NCI-H2171 treated with DMSO at 0.1 percent for 48 hours (cell line): ENCODE measurements at places on chromosomes 2 and 18.

DNA sequence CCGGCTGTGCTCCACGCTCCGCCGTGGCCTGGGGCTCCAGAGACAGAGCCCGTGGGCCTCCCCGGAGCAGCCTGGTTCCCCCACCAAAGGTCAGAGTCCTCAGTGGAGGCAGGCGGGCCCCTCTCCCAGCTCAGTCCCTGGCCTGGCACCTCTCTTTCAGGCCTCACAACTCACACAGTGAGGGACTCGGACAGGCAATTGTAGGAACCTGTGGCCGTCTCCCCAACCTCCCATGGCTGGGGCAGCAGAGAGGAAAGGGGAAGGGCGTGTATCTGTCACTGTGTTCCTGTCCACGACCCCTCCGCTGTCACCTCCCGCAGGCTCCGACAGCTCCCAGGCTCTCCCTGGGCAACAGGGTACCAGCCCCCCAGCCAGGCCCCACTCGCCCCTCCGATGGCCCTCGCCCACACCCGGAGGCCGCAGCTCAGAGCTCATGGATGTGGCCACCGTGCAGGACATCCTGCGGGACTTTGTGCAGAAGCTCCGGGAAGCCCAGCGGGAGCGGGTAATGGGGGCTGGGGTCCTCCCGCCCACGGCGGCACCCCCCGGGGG lies 32.4 kb upstream of the SNED1 start:
- DNase-seq = no peak

- no peak for DNase-seq
Measured at GRCh38 chr2:237059155-237059875, 26.4 kb upstream of the COPS8 start.

DNA sequence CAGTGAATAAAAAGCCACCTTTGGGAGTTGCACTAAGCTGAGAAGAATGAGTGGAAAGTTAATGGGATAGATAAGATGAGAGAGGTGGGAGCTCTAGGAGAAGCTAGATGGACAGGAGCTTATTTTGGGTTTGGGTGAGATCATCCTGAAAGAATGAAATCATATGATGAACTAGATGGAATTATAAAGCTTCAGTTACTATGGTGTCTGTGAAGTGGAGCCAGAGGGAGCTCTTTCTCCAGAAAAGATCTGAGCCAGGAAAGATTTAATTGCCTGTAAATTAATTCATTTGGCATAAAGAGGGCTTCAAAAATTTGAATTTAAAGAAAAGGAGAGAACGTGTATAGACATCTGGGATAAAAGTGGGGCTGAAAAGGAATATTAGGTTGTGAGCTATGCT lies 10.3 kb downstream of the DNAH6 start:
- DNase-seq = no peak

DNA sequence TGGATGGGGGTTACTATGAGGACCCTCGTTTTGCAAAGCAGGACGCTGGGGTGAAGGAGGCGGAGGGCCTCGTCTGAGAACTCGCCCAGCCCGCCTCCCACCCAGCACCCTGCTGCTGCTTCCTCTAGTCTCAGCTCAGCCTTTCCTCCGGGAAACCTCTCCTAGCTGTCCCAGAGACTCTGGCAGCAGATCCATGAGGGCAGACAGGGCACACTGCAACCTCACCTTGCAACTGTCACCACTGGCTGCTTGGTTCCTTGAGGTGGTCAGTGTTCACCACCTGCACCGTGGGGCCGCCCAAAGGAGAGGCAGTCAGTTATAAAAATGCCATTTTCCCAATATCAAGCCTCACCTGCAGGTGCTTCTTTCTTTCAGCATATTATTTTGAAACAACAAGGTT lies 45.6 kb downstream of the PARD6G start:
- no peak for DNase-seq

- no peak for DNase-seq
Measured at GRCh38 chr2:144505245-144505831, 14.6 kb downstream of the ZEB2 start.

GRCh38 chr2:50547521-50547920 lies 484.4 kb downstream of the NRXN1 start:
- no peak for DNase-seq
